ENCODE measurements at places on chromosomes 11 and 22.

GRCh38 chr11:99418927-99419720 lies 398.4 kb downstream of the CNTN5 start:
- peak; percentile 23 for DNase-seq

- DNase-seq: peak; percentile 23
These were observed 765.4 kb upstream of the ANO3 start for GRCh38 chr11:25566298-25567200.

GRCh38 chr11:124199702-124200101 lies 16.6 kb downstream of the OR10D3 start:
- peak; percentile 70 for DNase-seq

DNA sequence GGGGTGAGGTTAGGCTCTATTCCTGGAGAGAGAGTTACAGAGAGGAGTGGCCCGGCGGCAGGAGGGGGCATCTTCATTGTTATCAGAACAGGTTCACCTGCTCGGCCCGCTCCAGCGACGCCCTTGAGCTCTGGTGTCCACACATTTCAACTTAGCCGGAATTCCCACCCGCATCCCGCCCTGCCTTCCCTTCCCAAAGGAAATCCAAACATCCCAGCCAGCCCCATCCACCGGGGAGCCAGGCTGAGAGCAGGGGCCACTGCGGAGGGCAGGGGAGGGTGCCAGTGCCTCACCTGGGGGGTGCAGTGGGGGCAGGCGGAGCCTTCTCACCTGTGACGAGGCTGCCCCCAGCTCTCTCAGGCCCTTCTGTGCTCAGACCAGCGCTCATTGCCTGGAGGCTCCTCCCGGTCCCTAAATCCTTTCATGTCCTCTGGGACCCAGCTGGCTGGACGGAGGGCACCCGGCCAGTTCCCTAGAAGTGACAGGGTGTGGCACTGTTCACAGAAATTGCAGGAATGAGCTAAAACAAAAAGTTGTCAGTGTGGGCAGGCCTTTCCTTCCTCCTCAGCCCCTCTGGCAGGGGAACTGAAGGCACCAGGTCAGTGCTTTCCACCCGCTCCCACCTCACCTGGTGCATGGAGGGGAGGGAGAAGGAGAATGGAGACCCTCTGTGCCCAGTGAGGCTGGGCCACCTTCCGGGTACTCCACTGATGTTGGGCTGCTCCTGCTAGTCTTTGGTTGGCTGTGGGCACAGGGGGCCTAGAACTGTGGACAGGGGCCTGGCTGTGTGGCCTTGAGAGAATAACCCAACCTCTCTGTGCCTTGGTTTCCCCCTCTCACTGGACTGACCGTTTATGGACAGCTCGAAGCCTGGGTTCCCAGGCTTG lies 2.2 kb upstream of the MRGPRG start:
- DNase-seq: no peak

DNA sequence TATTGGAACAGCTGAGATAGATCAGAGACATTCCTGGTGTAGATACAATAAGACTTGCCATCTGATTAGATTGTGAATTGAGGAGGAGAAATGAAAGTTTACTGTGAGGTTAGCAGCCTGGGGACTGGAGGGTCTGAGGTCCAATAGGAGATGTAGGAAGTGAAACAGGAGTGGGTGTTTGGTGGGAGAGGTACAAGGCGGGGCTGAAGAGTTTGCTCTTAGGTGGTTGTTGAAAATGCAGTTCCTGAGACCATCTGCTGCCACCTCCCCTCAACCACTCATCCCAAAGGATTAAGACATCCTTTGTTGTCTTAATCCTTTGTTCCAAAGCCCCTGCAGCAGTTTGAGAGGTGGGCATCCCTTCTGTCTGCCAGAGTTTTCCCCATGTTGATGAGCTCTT lies 14.8 kb downstream of the PIWIL4 start:
- no peak for DNase-seq

DNA sequence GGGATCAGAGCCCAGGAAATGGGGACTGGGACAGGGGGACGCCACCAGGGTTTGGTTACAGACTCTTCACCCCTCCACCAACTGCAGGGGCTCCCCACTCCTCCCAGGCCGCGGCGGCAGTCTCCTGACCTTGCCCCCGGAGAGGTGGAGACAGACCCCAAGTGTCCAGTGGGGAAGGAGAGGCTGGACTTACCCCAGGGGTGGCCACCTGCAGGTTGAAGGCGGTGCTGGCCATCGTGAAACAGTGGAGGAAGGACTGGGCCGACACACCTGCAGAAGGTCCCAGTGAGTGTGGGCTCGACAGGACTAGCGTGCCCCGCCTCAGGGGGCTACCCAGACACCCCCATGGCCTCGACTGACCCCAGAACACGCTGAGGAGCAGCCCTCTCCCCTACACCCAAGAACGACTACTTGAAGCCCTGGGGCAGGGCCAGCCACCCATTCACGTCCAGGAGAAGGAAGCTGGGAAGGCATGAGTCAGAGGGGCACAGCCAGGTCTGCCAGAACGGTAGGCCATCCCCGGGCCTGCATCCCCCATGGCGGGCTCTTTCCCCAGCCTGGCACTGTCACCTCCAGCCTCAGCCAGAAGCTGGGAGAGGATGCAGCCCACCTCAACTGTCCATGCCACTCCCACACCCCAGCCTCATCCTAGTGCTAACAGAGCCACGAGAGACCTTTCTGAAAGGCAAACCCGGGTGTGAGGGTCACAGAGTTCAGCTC lies 2.3 kb downstream of the GATD1 start:
- DNase-seq: peak; percentile 56

DNA sequence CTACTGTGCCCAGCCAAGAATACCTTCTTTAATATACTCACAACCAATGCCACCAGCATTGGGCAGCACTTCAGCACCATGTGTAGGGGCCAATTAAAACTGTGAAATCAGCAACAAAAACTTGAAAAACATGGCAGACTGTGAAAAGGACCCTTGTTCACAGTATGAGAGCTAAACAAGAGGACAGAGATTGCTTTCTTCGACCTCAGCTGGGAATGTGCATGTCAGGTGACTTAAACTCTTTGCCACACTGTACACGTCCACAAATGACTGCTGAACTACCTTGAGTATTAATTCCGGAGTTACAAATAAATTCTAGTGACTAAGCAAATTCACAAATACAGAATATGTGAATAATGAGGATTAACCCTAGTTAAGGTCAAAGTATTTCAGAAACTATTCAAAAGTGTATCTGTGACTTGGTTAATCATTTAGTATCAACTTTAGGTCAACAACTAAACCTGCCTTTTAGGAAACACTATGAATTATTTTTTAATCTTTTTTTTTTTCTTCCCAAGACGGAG lies 33.0 kb downstream of the DDX6 start:
- DNase-seq: no peak

GRCh38 chr11:72239849-72240460 lies 4.0 kb downstream of the PHOX2A start:
- peak; percentile 43 for DNase-seq

GRCh38 chr11:44657836-44658505 lies 68.8 kb upstream of the TSPAN18 start:
- no peak for DNase-seq

GRCh38 chr22:38948181-38948940 lies 9.0 kb upstream of the APOBEC3A start:
- DNase-seq: no peak

DNA sequence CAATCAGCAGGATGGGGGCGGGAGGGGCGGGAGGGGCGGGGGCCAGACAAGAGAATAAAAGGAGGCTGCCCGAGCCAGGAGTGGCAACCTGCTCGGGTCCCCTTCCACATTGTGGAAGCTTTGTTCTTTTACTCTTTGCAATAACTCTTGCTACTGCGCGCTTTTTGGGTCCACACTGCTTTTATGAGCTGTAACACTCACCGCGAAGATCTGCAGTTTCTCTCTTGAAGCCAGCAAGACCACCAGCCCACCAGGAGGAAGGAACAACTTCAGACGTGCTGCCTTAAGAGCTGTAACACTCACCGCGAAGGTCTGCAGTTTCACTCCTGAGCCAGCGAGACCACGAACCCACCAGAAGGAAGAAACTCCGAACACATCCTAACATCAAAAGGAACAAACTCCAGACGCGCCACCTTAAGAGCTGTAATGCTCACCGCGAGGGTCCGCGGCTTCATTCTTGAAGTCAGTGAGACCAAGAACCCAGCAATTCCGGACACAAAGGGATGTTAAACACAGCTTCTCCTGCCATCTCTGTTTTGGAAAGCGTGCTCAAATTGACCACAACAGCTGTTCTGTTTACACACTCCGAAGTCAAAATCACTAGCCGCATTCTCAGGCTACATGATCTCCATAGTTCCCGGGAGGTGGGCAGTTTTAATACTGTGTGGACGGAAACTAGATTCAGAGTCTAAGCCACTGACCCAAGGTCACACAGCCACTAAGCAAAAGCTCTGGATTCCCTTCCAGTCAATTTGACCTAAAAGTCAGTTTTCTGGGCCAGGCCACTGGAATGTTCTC lies 11.9 kb downstream of the PLAAT2 start:
- no peak for DNase-seq

DNA sequence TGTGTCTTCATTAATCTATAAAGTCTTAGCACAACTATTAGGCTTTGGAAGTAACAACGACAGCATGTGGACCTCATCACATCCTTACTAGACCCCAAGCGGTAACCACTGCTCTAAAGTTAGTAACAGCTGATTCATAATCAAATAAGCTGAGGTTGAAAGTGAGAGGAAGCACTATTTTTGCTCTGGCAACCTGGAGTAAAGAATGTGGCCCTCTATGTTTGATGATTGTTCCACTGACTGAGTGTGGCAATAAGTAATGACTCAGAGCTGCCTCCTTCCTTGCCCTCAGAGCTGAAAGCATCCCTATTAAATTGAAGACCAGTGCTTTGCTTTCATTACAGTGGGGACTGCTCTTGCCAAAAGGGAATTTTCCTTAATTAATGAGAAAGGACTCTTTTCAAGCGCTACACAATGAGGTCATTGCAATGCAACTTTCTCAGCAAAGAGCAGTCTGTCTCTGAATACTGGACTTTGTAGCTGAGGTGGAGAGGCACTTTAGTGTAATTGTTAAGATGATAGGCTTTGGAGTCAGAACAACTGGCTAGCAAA lies 906.1 kb upstream of the RAG2 start:
- peak; percentile 86 for DNase-seq

GRCh38 chr22:19291580-19292457 lies at the start of gene CLTCL1:
Gene CLTCL1 (minus strand): TSS chr22:19291719. CDS start chr22:19291641, 78 bp downstream.
- DNase-seq: peak; percentile 49

GRCh38 chr22:20776624-20777405 lies 2.9 kb downstream of the SERPIND1 start:
- no peak for DNase-seq

DNA sequence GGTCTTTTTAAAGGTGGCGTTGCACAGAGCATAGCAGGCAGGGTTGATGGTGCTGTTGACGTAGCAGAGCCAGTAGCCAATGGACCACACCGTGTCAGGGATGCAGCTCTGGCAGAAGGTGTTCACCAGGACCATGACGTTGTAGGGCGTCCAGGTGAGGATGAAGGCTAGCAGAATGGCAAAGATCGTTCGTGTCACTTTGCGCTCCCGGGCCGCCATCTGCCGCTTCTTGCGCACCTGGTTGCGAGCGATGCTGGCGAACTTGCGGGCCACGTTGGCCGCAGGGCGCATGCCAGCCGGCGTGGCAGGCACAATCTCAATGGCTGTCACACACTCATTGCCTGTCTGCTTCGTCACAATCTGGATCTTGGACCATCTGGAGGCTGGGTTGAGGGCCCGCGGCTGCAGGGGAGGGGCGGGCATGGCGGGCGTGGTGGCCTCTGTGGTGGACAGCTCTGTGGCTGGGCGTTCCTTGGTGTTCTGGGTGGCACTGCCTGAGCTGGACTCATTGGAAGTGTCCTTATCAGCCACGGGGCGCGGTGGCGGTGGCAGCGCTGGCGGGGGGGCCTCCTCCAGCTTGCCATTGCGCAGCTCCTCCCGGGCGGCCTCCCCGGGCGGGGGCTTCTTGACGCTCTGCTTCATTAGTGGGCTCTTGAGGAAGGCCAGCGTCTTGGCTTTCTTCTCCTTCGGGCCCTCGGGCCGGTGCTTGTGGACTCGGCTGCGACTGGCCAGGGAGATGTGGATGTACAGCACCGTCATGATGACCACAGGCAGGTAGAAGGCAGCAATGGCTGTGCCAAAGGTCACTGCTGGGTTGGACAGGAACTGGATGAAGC lies 3.9 kb downstream of the MDK start:
- DNase-seq: no peak

DNA sequence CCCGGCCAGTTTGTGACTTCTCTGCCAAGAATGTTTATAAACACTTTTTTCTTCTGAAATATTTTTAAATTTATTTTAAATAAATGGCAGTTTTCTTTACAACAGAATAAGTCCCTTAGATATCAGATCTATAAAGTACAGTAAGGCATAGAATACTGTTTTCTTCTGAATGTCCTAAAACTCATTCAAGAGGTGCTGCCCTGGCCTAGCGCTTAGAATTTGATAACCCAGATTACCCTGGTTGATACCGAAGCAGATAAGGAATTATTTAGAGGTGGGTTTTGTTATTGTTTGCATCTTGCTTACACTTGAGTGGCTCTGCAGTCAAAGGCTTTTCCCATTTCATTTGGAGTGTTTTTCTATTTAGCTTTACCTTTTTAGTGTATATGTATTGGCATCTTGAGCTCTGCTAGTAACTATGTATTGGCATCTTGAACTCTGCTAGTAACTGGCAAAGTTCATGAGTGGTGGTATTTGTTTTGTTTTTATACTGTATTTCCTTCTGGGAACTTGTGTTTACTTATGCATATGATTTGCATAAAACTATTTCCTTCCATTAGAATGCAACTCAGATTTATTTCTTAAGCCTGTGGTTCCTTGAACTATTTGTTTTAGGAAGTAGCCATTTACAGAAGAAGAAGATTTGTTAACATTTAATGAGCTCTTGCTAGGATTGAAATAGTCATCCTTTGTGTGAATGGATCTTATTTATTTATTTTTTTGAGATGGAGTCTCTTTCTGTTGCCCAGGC lies 1.2 kb downstream of the ACAD8 start:
- no peak for DNase-seq

DNA sequence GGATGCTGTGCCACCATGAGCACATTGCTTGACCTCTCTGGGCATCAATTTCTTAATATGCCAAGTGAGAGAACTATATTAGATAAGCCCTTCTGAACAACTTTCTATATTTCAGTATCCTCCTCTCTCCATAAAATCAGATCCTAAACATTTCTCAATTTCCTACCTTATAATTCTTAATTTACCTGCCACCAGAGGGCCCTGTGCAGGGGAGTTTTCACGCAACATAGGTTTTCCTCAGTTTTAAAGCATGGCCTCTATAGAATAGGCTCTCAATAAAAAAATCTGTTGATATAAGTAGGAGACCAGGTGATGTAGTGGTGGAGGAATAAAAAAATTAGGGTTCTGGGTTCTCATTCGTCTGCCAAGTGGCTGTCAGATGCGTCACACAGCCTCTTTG lies 83.7 kb upstream of the DBX1 start:
- no peak for DNase-seq

GRCh38 chr11:68470304-68470811 lies 9.8 kb downstream of the PPP6R3 start:
- no peak for DNase-seq

GRCh38 chr22:38944653-38945052 lies 12.8 kb upstream of the APOBEC3A start:
- no peak for DNase-seq

GRCh38 chr11:104464691-104465090 lies 300.7 kb upstream of the PDGFD start:
- no peak for DNase-seq
